ENCODE measurements at places on chromosomes 4 and X. TPM values are rescaled to one million over a fixed set of nuclear protein-coding genes. Genes with fewer than 3 reads are reported as not detected.

DNA sequence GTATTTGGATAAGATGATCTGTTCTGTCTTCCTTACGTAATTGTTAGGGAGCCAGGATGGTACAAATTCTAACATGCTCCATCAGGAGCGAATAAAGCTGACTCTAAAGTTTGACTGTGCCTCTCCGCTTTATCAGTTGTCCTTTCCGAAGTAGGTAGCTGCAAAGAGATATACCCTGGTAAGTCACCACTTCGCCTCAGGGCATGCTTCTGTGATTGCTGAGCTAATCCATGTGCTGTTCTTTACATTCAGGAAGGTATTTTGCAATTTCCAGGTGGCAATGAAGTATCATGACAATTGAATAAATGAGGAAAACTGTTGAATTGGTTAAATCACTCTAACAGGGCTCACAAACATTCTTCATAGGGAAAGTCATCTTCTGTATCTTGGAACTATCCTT is 38.9 kb downstream of the KIT start:
- no peak for DNase-seq

DNA sequence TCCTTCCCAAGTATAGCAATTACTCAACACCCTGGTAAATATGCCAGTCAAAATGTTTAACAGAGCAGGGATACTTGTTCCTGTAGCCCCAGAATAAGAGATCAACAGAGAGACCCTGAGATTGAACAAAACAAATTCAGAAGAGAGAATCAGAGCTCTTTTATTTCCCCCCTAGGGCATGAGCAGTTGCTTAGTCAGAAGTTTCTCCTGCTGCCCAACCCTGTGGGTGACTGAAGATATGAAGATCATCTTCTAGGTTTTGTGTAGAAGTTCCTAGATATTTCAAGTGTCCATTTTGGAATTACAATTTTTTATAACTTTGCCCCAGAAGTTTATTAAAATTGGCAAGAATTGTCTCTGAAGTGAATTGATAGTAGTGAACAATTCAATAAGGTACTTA is 59.1 kb upstream of the RXFP1 start:
- DNase-seq, result no peak

DNA sequence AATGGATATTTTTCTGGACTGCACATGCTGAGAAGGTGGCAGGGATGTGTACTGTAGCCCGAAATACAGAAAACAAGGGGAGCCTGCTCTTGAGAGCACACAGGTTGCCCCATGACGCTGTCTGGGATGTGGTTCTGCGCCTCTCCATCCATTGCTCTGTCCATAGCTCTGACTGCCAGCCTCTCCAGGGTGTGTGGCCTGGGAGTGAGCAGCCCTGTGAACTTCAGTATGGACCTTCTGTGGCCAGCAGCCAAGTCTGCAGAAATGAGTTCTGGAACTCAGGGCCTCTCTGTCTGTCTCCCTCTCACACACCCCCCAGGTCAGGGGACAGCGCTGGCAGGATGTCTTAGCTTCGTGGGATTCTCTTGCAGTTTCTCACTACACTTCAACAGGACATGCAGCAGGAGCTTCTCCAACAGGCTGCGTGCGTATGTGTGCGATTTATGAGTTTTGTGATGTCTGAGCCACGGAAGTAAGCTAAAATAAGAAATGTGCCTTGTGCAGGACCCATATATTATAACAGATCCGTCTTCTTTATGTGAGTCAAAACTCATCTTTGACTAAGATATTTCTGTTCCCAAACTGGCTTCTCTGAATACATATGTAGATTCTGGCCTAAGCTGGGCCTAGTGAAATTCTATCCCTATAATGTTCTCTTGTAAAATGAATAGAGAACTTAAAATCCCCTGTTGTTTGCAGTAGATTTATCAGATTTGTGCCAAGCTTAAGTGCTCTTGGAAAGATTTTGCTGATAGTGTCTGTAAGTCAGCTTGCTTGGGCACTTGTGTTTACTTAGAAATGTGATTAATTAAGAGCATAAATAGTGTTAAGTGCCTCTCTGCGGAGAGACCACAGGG is 40.0 kb downstream of the PROM1 start:
- no peak for DNase-seq

GRCh38 chrX:46447384-46447783 is 97.8 kb downstream of the ZNF674 start:
- DNase-seq, result no peak

GRCh38 chr4:38902695-38903094 is 35.1 kb downstream of the FAM114A1 start:
- no peak for DNase-seq

The SLC6A14 gene
- total RNA-seq, result not detected
